Astrocyte of the spinal cord (primary cell): ENCODE measurements at places on chromosomes 7 and 10.
A peak's percentile ranks its signal among the peaks of the same experiment; 100 is the strongest.

DNA sequence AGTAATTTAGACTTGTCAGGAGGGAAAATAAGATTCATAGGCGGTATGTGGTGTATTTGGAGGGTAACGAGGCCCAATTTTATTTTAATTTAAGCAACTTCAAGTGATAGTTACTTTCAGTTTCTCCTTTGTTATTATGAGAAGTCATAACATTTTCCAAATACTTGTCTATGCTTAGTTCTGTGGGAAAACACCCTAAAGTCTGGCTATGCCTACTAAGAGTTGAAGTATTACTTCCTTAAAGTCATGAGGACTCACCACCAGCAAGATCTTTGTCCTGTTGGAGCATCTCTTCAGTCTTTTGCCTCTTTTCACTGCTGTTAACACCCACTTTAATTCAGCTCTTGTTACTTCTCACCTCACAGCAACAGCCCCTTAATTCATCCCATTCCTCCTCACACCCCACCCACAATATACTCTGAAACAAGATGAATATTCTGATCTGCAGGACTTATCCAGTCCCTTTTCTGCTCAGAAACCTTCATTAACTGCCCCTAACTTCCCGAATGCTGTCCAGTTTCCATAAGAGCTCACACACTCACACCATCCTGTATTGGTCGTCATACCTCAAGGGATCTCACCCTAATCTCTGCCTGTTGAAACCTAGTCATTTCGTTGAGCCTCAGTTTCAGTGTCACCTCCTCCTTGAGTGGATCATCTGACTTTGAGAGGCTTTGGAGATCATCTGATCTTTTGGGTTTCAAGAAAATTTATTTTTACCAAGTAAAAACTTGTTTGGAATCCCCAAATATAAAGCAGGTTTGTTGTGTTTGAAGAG is 61.3 kb downstream of the DNAH11 start:
- DNase-seq: no peak

DNA sequence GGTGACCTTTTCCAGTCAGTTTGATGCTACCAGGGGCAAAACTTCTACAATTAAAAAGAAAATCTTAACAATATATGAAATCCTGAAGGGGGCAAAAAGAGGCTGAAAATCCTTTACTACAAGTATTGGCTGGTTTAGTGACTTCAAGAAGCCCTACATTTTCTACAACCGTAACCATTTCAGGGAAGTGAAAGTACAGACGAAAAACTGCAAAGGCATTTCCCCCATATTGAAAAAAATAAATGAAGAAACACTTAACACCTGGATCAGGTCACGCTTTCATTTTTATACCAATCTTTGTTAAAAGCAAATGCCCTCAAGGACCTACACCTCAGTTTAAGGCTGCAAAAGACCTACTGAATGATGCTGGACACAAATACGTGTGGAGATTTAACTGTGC is 38.6 kb downstream of the IL6 start:
- DNase-seq: no peak

DNA sequence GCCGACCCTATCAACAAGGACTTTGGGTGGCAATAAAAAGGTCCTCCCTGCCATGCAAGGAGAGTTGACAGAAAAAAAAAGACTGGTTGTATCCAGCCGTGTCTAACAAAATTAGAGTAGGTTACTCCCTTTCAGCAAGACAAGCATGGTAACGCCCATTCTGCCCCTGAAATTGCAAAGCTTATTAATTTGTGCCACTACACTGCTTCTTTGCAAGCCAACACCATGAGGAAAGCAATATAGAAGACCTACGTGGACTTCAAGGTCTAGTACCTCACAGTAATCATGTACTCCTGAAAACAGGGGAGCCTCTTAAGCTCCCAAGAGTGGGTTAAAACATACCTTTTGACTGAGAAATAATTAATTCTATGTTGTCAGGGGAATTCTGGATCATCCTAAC is 90.3 kb downstream of the FRMPD2 start:
- DNase-seq: no peak

GRCh38 chr7:130362251-130362816 is 17.7 kb downstream of the CPA5 start:
- DNase-seq: no peak

GRCh38 chr7:133551466-133551865 is 298.6 kb downstream of the EXOC4 start:
- DNase-seq: no peak

- no peak for DNase-seq
These were observed 46.3 kb downstream of the GOLGA7B start for GRCh38 chr10:97895915-97896314.

DNA sequence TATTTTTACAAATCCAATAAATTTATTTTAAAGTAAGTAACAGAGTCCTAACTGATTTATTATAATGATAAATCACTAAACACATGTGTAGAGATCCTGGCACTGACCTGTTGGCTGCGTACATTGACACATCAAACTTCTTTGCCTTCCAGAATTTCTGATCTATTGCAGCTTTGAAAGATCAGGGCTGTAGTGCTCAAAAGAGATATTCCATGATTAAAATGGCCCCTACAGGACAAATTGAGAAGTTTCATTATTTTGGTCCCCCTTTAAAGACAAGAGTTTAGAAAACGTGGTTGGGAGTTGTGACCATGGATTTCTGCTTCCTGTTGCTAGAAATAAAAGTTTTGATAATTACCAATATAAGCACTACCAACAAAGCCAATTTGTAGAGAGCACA is 87.7 kb upstream of the PDK4 start:
- DNase-seq: peak; percentile 47

DNA sequence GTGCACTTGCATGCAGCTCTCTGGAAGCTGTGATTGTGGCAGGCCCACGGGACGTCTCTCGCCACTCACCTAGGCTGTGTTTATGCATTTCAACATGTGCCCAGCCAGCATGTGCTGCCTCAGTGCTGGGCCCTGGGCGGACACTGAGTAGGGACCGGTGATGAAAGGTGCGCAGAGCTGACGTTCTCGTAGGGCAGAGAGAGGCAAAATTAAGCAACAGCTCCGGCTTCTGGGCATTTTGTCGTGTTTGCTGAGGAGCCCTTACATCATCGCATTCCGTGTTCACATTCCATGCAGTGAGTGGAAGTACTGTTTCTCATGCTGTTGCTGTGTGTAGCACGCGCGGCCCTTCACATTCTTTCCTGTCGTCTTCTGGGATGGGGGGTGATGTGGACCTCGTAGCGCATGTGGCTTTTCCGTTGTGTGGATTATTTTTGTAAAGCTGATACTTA is 50.5 kb downstream of the PRF1 start:
- peak; percentile 79 for DNase-seq

DNA sequence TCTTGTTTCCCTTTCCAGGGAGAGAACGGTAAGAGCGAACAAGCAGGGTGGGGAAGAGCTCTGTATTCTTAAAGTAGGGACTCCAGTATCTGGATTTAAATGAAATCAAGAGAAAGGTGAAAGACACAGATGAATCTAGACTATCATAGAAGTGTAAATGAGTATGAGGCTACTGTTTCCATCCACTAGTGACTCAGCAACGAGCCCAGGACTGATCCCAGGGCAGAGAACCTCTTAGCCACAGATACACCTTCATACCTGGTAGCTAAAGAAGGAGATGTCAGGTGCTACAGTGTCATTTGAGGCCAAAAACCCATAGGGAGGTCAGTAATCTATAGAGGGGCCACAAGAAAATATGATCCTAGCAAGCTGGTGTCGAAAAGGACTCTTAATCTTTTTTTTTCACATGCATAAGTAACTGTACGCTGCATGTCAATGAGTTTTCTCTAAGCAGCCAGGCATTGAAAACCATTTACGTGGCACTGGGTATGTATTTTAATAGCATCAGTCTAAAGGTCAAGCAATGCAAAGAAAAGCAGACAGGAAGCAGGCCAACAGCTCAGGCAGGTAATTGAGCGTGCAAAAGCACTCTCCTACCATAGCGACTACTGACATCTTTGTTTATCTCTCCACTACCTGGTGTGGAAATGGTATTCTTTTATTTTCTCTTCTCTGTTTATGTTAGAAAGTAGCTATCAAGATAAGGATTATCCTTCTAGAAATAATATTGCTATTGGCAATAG is 91.5 kb upstream of the EGR2 start:
- DNase-seq: no peak

- DNase-seq: peak; percentile 28
These were observed 25.3 kb upstream of the LEP start for GRCh38 chr7:128215739-128216138.

GRCh38 chr10:91190388-91190870 is 30.0 kb upstream of the PCGF5 start:
- peak; percentile 55 for DNase-seq

DNA sequence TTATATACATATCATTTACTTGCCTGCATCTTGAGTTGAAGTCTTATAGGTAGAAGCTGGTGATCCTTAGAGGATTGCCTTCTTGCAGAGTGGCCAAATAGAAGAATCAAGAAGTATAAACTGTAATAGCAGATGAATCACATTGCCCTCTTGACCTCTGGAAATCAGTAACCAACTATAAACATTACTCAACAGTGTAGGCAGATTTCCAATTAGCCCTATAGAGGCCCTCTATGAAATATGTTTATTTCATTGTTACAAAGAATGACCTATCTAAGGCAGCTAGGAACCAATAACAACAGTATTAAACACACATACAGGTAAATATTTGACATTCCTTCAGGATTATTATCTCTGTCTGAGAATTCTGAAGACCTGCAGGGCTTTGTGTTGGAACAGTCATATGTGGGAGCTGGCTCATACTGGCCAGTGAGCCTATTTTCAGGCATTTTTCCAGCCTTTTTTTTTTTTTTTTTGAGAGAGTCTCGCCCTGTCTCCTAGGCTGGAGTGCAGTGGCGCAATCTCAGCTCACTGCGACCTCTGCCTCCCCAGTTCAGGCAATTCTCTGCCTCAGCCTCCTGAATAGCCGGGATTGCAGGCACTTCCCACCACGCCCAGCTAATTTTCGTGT is 7.2 kb upstream of the SRI start:
- DNase-seq: peak; percentile 62

DNA sequence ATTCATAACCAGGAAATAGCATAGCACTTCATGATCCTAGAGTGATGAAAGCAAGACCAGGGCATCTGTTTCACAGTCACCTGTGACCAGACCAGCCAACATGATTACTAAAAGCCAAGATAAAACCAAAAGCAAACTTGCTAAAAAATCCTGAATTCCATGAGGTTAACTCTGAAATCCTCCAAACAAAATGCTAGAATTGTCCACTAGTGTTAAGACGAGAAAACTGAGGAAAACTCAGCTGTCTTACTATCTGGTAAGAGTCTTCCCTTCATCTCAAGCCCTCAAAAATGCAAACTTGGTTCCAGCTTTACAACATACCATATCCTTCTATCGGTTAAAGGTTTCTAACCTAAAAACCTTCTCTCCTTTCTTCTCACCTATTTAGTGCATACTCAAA is 1.3 kb upstream of the NPM3 start:
- DNase-seq: no peak

GRCh38 chr7:127941476-127942210 is 89.6 kb downstream of the LRRC4 start:
- no peak for DNase-seq

- DNase-seq: peak; percentile 81
These were observed 412.1 kb upstream of the CELF2 start for GRCh38 chr10:10605551-10606081.

DNA sequence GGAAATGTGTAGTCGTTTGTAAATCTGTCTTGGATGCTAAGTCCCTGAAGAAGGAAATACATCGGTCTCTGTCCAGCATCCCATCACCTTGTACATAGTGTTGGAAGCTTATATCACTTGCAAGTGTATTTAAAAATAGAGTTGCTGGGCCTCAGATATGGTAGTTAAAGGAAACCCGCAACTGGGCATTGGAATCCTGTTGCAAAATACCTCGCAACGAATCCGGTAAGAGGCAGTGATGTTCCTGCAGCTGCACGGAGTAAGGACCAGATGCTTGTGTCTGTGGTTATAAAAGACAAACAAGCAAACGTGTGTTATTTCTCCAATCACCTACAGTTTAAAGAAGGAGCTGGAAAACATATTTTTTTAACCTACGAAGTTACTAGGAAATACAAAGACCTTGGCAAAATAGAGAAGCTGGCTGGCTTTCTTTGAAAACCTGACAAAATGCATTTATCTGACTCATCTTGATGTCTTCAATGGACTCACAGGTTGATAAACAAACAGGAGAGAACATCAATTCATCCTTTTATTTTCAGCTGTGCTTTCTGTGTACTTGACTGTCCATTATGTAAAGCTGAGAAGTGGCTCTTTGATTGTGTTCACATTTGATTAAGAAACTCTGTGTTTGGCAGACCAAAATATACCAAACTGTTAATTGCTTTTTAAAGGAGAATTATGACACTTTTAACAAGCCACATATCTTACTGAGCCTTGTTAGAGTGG is 326.4 kb downstream of the SFMBT2 start:
- peak; percentile 15 for DNase-seq

- DNase-seq: no peak
These were observed 18.8 kb downstream of the SGPL1 start for GRCh38 chr10:70834441-70835151.

- no peak for DNase-seq
These were observed 106.0 kb downstream of the CAMK1D start for GRCh38 chr10:12455318-12455717.

DNA sequence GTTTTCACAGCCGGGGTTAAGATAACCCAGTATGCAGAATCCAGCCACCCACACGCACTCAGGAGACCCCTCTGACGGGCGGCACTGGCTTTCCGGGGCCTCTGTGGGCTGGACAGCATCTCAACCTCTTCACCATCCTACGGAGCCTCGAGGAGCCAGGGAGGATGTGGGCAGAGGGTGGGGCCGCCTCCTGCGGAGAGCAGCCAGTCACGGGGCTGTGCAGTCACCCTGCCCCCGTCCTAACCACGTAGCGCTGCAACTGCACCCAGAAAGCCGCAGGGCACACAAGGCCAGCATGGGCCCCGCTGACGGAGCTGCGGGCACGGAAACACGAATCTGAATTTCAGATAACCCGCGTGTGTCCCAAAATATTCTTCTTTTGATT is 270.3 kb downstream of the ELFN1 start:
- peak; percentile 65 for DNase-seq

- no peak for DNase-seq
These were observed 49.3 kb upstream of the AFAP1L2 start for GRCh38 chr10:114453576-114453975.

DNA sequence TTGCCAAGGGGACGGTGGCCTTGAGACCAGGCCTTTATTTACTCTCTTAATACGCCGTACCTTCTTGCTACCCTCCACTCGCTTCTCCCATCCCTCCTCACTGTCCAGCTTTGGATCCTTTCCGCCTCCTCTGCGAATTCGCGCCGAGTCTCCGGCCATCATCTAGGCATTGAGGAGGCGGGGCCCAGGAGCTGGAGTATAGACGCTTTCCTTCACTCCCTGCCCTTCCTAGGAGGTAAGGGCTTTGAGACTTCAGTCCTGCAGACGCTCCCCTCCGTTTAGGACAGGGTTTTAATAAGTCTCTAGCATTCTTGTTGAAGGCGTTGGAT is 538 bp downstream of the TFAM start:
- DNase-seq: peak; percentile 27

GRCh38 chr7:127404286-127405072 is 12.0 kb upstream of the ZNF800 start:
- DNase-seq: no peak
